ENCODE measurements at places on chromosomes 6 and 20.

- H3K27ac ChIP-seq = peak overlapping the region; percentile 42
- H3K4me1 ChIP-seq = peaks cover 21% of the 10 kb centered on the region
- H3K4me3 ChIP-seq = no peak overlapping the region
- H3K36me3 ChIP-seq = no peaks in the 10 kb centered on the region
- no peaks in the 10 kb centered on the region for H3K27me3 ChIP-seq
Measured at GRCh38 chr6:85403331-85404015, 46.4 kb upstream of the NT5E start.

DNA sequence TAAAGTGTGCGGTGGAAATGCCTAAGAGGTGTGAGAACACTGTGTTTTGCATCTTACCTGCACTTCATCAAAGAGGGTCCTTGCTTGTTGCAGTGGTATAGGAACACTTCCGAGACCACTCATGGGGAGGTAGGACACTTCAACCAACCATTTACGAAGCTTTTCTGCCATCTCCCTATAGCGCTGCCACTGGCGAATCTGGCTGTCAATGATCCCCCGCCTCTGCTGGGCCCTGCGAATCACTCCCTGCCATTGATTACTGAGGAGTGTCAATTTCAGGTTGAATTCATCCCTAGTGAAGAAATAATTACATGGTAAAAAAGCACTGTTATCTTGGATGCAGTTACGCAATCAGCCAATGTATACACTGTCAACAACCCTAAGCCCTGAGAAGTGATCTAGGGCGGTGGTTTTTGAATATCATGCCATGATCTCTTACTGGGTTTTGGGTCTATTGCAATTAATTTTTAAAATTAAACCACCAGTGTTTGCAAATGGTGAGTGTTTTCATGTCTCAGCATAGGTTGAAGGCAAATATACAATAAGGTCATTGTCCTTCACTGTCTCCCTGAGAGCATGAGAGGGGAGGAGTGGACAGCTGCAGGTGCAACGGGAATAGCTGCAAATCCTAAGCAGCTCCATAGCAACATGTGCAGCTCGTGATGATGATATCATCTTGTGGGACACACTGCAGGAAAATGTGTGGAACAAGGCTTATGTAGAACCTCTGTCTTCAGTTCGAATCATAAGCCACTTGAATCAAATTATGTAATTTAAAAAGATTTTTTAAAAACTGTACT is 400.6 kb downstream of the ESR1 start:
- H3K27me3 ChIP-seq = no peaks in the 10 kb centered on the region
- no peaks in the 10 kb centered on the region for H3K4me1 ChIP-seq
- DNase-seq = no peak
- no peaks in the 10 kb centered on the region for H3K36me3 ChIP-seq
- no peak overlapping the region for H3K4me3 ChIP-seq

DNA sequence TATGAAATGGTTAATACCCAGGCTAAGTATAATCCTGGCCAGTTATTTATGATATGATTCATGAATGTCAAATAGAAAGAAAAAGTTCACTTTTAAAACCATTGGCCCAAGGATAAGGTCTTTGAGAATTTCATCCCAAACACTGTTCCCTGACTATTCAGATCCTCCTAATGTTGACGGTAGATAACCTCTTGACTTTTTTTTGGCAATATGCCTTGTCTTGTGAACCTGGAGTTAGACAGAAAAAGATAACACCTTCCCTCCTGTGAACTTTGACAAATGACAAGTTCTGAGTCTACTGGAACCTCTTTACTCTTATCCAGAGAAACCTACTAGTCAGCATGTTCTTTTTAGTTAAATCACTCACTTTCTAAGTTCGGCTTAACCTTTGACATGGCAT is 166.8 kb upstream of the PREP start:
- H3K4me3 ChIP-seq = no peak overlapping the region
- H3K4me1 ChIP-seq = no peaks in the 10 kb centered on the region
- H3K27me3 ChIP-seq = no peaks in the 10 kb centered on the region
- H3K27ac ChIP-seq = no peak overlapping the region
- H3K36me3 ChIP-seq = no peaks in the 10 kb centered on the region

GRCh38 chr6:15090145-15090579 is 155.7 kb upstream of the JARID2 start:
- H3K27me3 ChIP-seq = no peaks in the 10 kb centered on the region
- H3K4me1 ChIP-seq = peaks cover 10% of the 10 kb centered on the region
- H3K36me3 ChIP-seq = no peaks in the 10 kb centered on the region
- H3K27ac ChIP-seq = peak overlapping the region; percentile 15

GRCh38 chr20:24411003-24411833 is 58.2 kb upstream of the SYNDIG1 start:
- no peak overlapping the region for H3K27ac ChIP-seq
- peaks cover 2% of the 10 kb centered on the region for H3K4me1 ChIP-seq
- H3K4me3 ChIP-seq = no peak overlapping the region
- no peaks in the 10 kb centered on the region for H3K36me3 ChIP-seq

- H3K4me1 ChIP-seq = no peaks in the 10 kb centered on the region
- DNase-seq = peak; percentile 77
- H3K36me3 ChIP-seq = no peaks in the 10 kb centered on the region
- no peak overlapping the region for H3K27ac ChIP-seq
- H3K27me3 ChIP-seq = no peaks in the 10 kb centered on the region
- H3K4me3 ChIP-seq = no peak overlapping the region
Measured at GRCh38 chr20:44829688-44830087, 19.3 kb upstream of the RIMS4 start.

DNA sequence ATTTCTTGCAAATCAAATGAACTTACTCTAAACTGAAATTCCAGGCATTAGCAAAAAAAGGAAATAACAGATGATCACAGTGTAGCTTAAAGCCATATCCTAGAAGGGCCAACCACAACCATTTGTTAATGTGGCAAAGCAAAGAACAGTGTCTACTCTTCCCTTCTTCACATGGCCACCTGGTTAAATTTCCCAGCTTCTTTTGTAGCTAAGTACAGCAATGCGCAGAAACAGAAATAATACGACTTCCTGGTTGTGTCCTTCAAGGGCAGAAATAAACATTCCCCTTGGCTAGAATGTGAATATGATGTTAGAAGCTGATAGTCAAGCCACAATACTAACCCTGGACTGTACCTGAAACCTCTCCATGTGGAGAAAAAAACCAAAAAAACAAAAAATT is 9.6 kb downstream of the SNX3 start:
- H3K27ac ChIP-seq = peak overlapping the region; percentile 30
- H3K4me3 ChIP-seq = no peak overlapping the region
- H3K4me1 ChIP-seq = peaks cover 17% of the 10 kb centered on the region

- no peak overlapping the region for H3K27ac ChIP-seq
- H3K27me3 ChIP-seq = no peaks in the 10 kb centered on the region
- DNase-seq = no peak
- no peaks in the 10 kb centered on the region for H3K36me3 ChIP-seq
Measured at GRCh38 chr6:85752602-85753001, 109.9 kb upstream of the SYNCRIP start.

DNA sequence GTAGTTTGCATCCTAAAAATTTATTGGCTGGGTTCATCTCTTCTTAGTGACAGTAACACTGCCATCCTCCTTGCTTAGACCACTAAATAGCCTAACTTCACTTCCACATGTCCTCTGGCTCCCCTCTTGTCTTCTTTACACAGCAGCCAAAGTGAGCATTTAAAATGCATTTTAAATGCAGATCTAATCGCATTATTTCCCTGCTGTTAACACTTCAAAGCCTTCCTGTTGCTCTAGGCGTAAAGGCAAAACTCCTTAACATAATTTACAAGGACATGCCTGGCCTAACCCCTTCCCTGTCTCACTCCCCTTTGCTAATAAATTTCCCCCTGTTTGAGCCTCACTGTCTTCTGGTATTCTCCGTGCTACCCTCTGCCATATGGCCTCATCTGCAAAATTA is 26.5 kb downstream of the NKAIN2 start:
- no peaks in the 10 kb centered on the region for H3K4me1 ChIP-seq
- DNase-seq = no peak
- H3K4me3 ChIP-seq = no peak overlapping the region
- H3K27ac ChIP-seq = no peak overlapping the region
- H3K27me3 ChIP-seq = no peaks in the 10 kb centered on the region
- no peaks in the 10 kb centered on the region for H3K36me3 ChIP-seq

GRCh38 chr6:136887953-136888352 is 34.1 kb upstream of the SLC35D3 start:
- DNase-seq = no peak
- no peak overlapping the region for H3K4me3 ChIP-seq
- no peak overlapping the region for H3K27ac ChIP-seq
- no peaks in the 10 kb centered on the region for H3K4me1 ChIP-seq
- no peaks in the 10 kb centered on the region for H3K36me3 ChIP-seq
- no peaks in the 10 kb centered on the region for H3K27me3 ChIP-seq

DNA sequence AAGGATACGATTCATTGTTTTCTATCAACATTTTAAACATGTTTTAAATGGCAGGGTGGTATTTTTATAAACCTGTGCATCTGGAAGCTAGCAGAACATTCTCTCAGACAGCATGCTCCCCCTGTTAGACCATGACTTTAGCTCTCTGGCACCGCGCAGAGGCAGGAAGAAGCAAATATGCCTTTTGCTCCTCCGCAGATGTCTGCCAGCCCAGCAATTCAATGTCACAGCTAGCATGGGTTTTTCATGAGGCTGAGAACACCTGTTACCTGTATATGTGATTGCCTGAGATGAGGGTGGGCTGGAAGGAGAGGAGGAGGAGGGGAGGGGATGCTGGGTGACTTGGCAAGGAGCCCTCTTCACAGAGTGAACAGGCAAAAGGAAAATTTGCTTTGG is 6.7 kb downstream of the MTCH1 start:
- no peak for DNase-seq
- H3K4me3 ChIP-seq = no peak overlapping the region
- peaks cover 48% of the 10 kb centered on the region for H3K36me3 ChIP-seq

GRCh38 chr6:111481836-111482187 is 1.2 kb downstream of the REV3L start:
- H3K4me3 ChIP-seq = peak overlapping the region; percentile 94
- H3K4me1 ChIP-seq = peaks cover 2% of the 10 kb centered on the region
- H3K27ac ChIP-seq = peak overlapping the region; percentile 98

GRCh38 chr6:79841577-79842375 is 105.6 kb downstream of the ELOVL4 start:
- no peak overlapping the region for H3K4me3 ChIP-seq
- H3K27ac ChIP-seq = no peak overlapping the region
- H3K27me3 ChIP-seq = no peaks in the 10 kb centered on the region
- no peaks in the 10 kb centered on the region for H3K36me3 ChIP-seq
- DNase-seq = no peak

- H3K27ac ChIP-seq = no peak overlapping the region
- H3K4me1 ChIP-seq = no peaks in the 10 kb centered on the region
- H3K27me3 ChIP-seq = no peaks in the 10 kb centered on the region
- peak; percentile 92 for DNase-seq
- H3K4me3 ChIP-seq = no peak overlapping the region
- no peaks in the 10 kb centered on the region for H3K36me3 ChIP-seq
Measured at GRCh38 chr6:112180095-112180820, 74.1 kb downstream of the LAMA4 start.

GRCh38 chr6:83231146-83231545 is 38.0 kb downstream of the RWDD2A start:
- H3K27me3 ChIP-seq = no peaks in the 10 kb centered on the region
- no peaks in the 10 kb centered on the region for H3K4me1 ChIP-seq
- H3K4me3 ChIP-seq = no peak overlapping the region
- H3K36me3 ChIP-seq = no peaks in the 10 kb centered on the region

GRCh38 chr6:444653-445275 is 53.2 kb downstream of the IRF4 start:
- DNase-seq = no peak
- H3K36me3 ChIP-seq = no peaks in the 10 kb centered on the region
- no peaks in the 10 kb centered on the region for H3K27me3 ChIP-seq
- no peak overlapping the region for H3K27ac ChIP-seq
- H3K4me3 ChIP-seq = no peak overlapping the region
- H3K4me1 ChIP-seq = no peaks in the 10 kb centered on the region

- H3K27ac ChIP-seq = no peak overlapping the region
- H3K4me3 ChIP-seq = no peak overlapping the region
- no peak for DNase-seq
- H3K27me3 ChIP-seq = no peaks in the 10 kb centered on the region
Measured at GRCh38 chr6:17817763-17818162, 111.0 kb upstream of the NUP153 start.

GRCh38 chr6:36837686-36838085 is 1.6 kb downstream of the CPNE5 start:
- no peak for DNase-seq
- H3K27me3 ChIP-seq = peaks cover 35% of the 10 kb centered on the region
- H3K4me3 ChIP-seq = no peak overlapping the region
- peaks cover 20% of the 10 kb centered on the region for H3K4me1 ChIP-seq
- H3K36me3 ChIP-seq = no peaks in the 10 kb centered on the region
- no peak overlapping the region for H3K27ac ChIP-seq

DNA sequence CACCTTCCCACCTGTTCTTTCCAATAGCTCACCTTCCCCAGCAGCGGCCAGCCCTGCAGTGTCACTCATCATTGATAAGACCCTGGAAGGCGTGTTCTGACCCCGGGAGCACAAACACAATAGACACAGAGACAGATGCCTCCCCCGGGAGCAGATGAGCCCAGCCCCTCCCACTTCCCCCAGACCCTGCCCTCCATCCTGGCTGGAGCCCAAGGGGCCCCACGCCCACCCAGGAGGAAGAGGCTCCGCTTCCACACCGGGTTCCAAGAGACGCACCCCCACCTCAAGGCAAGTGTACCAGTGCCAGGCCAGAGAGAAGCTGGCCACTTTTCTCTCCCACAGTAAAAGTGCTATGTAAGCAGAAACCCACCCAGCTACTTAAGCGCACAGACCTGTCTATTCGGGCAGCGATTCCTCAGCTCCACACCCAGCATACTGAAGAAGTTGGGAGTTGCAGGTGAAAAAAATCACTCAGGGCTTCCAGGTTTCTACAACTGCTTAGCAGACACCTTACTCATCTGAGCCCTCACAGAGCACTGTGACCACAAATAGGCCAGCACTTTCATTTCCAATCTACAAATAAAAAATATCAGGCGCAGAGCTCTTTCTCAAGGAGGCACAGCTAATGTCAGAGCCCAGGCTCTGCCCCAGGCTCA is 93.4 kb upstream of the NXT1 start:
- no peak for DNase-seq
- H3K27me3 ChIP-seq = no peaks in the 10 kb centered on the region
- no peaks in the 10 kb centered on the region for H3K36me3 ChIP-seq
- no peak overlapping the region for H3K27ac ChIP-seq

DNA sequence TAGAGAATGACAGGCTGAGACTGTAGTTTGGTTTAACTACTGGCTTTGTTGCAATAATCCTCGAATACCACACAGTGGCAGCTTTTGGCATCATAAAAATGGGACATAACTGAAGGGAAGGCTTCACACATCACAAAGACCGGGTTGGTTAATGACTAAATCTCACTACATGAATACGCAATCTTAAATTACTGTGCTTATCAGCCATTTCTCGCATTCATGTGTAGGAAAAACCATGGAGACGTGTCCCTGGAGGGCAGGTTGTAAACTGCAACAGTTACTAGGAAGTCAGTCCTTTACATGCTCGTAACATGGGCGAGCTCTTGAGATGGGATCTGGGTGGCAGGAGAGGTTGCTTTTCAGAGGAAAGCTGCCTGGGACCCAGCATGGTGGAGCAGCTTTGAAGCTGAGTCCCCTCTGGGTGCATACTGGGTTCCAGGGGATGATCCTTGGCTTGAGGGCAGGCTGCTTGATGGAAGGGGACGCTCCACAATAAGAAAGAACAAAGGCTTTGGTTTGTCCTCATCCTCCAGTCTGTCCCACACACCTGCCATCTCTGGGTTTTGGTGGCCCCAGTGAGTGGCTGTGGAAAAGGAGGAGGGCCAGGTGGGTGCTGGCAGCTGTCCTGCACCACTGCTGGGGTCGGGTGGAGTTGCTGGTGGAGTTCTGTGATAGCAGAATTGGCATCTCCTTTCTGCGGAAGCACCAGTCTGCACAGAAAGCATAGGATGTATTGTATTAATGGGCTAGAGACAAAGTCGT is 2.1 kb downstream of the RPS21 start:
- H3K36me3 ChIP-seq = peaks cover 60% of the 10 kb centered on the region
- H3K4me3 ChIP-seq = no peak overlapping the region
- DNase-seq = peak; percentile 35
- H3K27me3 ChIP-seq = no peaks in the 10 kb centered on the region
- H3K27ac ChIP-seq = no peak overlapping the region
